Adrenal gland (tissue), 19 donors: ENCODE measurements at places on chromosomes 16 and 17. TPM values are rescaled to one million over a fixed set of nuclear protein-coding genes. Genes with fewer than 3 reads are reported as not detected.

The CSH1 gene
- total RNA-seq = not detected

The NPIPA8 gene
- total RNA-seq = not detected

The ATAD5 gene
- total RNA-seq = 0.55 TPM

The CORO6 gene
- total RNA-seq = 5.5 TPM

The DHRS7C gene
- total RNA-seq = not detected

The LONP2 gene
- total RNA-seq = 82.9 TPM

The SP6 gene
- total RNA-seq = 1.0 TPM

GRCh38 chr17:10657148-10657547 is at the start of gene MYH3:
TSS of gene MYH3 (minus strand) at chr17:10657309. CDS start at chr17:10655064, 2,245 bp downstream.
- no peaks in the 10 kb centered on the region for H3K36me3 ChIP-seq
- no peaks in the 10 kb centered on the region for H3K4me1 ChIP-seq
- no peak within 1 kb of the TSS for H3K4me3 ChIP-seq
- no peak within 1 kb of the TSS for H3K27ac ChIP-seq
- no peaks in the 10 kb centered on the region for H3K27me3 ChIP-seq
- no peak for DNase-seq

DNA sequence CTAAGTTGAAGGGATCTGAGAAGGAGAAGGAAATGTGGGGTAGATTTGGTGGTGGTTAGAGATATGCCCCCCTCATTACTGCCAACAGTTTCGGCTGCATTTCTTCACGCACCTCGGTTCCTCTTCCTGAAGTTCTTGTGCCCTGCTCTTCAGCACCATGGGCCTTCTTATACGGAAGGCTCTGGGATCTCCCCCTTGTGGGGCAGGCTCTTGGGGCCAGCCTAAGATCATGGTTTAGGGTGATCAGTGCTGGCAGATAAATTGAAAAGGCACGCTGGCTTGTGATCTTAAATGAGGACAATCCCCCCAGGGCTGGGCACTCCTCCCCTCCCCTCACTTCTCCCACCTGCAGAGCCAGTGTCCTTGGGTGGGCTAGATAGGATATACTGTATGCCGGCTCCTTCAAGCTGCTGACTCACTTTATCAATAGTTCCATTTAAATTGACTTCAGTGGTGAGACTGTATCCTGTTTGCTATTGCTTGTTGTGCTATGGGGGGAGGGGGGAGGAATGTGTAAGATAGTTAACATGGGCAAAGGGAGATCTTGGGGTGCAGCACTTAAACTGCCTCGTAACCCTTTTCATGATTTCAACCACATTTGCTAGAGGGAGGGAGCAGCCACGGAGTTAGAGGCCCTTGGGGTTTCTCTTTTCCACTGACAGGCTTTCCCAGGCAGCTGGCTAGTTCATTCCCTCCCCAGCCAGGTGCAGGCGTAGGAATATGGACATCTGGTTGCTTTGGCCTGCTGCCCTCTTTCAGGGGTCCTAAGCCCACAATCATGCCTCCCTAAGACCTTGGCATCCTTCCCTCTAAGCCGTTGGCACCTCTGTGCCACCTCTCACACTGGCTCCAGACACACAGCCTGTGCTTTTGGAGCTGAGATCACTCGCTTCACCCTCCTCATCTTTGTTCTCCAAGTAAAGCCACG is 28.3 kb downstream of the STH start:
- no peak overlapping the region for H3K4me3 ChIP-seq
- no peaks in the 10 kb centered on the region for H3K27me3 ChIP-seq
- H3K4me1 ChIP-seq = peaks cover 31% of the 10 kb centered on the region

DNA sequence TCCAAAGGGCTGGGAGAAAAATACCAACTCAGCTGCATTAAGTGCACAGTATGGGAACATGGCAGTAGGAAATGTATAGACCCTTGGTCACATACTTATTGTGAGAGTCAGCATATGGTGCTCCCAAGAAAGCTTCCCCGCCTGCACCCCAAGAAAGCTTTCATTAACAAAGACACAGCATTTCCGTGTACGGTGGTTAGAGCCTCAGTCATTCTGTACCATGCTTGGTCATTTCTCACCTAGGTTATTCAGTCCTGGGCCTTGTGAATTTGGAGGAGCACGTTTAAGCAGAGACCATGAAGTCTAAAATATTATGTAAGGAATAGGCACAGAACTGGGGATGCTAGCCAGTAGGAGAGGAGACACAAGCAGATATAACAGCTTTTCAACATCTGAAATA is 56.1 kb downstream of the ESRP2 start:
- H3K36me3 ChIP-seq = peaks cover 28% of the 10 kb centered on the region
- H3K27me3 ChIP-seq = no peaks in the 10 kb centered on the region
- H3K27ac ChIP-seq = no peak overlapping the region
- no peak overlapping the region for H3K4me3 ChIP-seq
- H3K4me1 ChIP-seq = no peaks in the 10 kb centered on the region

DNA sequence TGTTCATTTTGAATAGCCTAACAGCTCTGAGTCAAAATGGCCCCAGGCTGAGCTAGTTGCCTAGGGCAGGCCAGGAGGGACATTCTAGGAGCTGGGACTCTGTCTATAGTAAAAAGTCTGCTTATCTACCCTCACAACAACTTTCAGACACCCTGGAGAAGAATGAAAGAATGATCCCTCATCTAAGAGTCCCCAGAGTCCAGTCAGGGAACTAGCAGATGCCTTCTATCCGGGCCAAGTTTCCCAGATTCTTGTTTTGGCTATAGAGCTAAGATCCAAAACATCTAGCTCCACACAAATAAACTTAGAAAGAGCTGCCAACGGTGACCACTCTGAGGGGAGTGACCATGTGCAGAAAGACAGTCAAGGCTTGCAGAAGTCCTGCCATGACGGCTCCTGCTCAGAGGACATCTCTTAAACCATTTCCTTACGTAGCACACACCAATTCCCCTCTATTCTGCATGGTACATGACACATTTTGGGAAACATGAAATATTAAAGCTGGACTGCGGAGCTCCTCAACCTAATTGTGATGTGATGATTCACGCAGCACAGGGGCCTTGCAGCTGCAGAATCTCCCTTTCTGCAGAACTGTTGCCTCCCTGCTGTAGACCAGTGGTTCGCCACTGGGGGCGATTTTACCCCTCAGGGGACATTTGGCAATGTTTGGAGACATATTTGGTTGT is 24.2 kb downstream of the FAM20A start:
- H3K4me3 ChIP-seq = no peak overlapping the region
- DNase-seq = no peak
- H3K27ac ChIP-seq = no peak overlapping the region
- no peaks in the 10 kb centered on the region for H3K36me3 ChIP-seq

- H3K27ac ChIP-seq = peak overlapping the region; percentile 88
- no peak overlapping the region for H3K4me3 ChIP-seq
- H3K27me3 ChIP-seq = peaks cover 17% of the 10 kb centered on the region
- no peaks in the 10 kb centered on the region for H3K36me3 ChIP-seq
- H3K4me1 ChIP-seq = peaks cover 54% of the 10 kb centered on the region
Observed at GRCh38 chr16:2473999-2474876, 689 bp upstream of the TBC1D24 start.

- no peak overlapping the region for H3K4me3 ChIP-seq
- no peaks in the 10 kb centered on the region for H3K36me3 ChIP-seq
- peaks cover 38% of the 10 kb centered on the region for H3K4me1 ChIP-seq
- H3K27ac ChIP-seq = peak overlapping the region; percentile 96
- DNase-seq = peak; percentile 82
Observed at GRCh38 chr17:19384723-19385391, 2.1 kb downstream of the MFAP4 start.

GRCh38 chr16:754656-755055 is 5.9 kb upstream of the MSLN start:
- no peaks in the 10 kb centered on the region for H3K27me3 ChIP-seq
- no peak overlapping the region for H3K4me3 ChIP-seq
- H3K36me3 ChIP-seq = no peaks in the 10 kb centered on the region
- H3K4me1 ChIP-seq = no peaks in the 10 kb centered on the region

DNA sequence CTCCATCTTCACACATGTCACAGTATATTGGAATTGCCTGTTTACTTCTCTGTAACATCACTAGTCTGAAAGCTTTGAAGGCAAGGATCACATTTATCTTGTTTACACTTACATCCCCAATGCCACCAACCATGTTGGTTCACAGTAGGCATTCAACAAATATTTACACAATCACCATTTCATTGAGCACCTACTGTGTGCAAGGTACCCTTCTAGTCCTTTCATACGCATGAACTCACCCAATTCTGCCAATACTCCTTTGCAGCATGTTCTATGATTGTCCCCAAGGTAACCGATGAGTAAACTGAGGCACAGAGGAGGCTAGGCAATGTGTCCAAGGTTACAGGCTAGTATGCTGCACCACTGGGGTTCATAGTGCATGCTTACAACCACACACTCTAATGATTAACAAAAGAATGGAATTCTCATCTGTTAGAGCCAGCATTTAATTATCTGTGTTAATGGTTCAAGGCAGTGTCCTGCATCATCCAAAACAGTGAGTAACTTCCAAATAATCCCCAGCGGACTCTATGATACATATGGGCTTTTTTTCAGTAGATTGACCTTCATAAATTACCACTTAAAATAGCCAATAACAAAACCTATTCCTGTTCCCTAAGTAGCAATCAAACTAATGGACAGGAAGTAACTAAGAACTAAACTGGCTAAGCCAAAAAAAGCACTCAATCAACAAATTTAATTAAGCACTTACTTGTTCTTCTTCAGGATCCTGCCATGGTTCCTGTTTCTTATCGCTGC is 364.5 kb upstream of the XYLT1 start:
- no peak overlapping the region for H3K27ac ChIP-seq
- H3K27me3 ChIP-seq = no peaks in the 10 kb centered on the region
- no peak overlapping the region for H3K4me3 ChIP-seq
- no peaks in the 10 kb centered on the region for H3K4me1 ChIP-seq
- H3K36me3 ChIP-seq = no peaks in the 10 kb centered on the region
- no peak for DNase-seq

GRCh38 chr16:5649762-5650743 is 552.5 kb upstream of the EEF2KMT start:
- no peaks in the 10 kb centered on the region for H3K36me3 ChIP-seq
- no peak for DNase-seq
- no peaks in the 10 kb centered on the region for H3K4me1 ChIP-seq
- H3K27me3 ChIP-seq = no peaks in the 10 kb centered on the region
- no peak overlapping the region for H3K4me3 ChIP-seq

GRCh38 chr16:57283959-57284208 is 588 bp downstream of the PLLP start:
- no peak overlapping the region for H3K4me3 ChIP-seq
- no peak for DNase-seq
- H3K27me3 ChIP-seq = no peaks in the 10 kb centered on the region
- H3K4me1 ChIP-seq = peaks cover 18% of the 10 kb centered on the region
